ENCODE measurements at places on chromosomes 7 and 10. TPM values are rescaled to one million over a fixed set of nuclear protein-coding genes. Genes with fewer than 3 reads are reported as not detected.

DNA sequence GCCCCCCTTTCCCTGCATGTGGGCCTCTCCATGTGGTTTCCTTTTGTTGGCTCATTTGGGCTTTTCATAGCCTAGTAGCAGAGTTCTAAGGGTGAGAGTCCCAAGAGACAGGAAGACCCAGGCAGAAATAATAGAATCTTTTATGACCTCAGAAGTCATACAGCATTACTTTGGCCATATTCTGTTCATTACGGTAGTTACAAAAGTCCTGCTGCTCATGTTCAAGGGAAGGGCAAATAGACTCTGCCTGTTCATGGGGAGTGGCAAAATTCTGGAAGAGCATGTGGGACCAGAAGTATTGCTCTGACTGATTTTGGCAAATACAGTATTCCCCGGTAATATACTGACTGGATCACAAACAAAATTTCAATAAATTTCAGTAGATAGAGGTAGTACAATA, 910.3 kb downstream of the LRMDA start:
- no peak for DNase-seq

DNA sequence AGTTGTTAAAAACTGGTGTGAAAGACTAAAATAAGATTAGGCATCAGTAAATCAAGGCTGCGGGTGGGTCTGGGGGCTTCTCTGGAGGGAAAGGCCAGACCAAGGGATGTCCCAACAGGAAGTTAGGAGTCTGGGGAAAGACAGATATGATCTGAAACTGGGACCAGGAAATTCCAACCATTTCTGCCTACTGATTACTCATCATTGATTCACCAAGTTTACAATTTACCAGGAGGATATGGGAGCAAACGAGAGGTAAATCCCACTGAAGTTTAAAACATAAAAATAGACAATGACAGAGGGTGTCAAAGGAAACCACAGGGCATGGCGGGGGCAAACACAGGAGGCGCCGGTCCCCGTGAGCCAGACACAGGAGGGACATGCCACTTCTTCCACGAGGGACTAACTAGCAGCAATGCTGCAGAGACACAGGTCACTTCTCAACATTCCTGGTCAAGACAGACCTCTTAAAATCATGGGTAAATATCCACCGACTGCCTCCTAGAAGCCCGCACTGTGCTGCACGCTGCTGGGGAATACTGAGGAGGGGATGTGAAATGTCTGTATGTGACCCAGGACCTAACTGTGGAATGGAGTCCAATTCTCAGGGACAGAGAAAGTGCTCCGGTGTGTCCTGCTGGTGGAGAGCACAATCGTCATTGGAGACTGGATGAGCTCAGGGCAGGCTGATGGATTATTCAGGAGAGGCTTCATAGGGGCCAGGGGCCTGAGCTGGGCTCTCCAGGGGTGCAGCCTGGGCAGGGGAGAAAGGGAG, 153.4 kb upstream of the KLF14 start:
- no peak for DNase-seq

DNA sequence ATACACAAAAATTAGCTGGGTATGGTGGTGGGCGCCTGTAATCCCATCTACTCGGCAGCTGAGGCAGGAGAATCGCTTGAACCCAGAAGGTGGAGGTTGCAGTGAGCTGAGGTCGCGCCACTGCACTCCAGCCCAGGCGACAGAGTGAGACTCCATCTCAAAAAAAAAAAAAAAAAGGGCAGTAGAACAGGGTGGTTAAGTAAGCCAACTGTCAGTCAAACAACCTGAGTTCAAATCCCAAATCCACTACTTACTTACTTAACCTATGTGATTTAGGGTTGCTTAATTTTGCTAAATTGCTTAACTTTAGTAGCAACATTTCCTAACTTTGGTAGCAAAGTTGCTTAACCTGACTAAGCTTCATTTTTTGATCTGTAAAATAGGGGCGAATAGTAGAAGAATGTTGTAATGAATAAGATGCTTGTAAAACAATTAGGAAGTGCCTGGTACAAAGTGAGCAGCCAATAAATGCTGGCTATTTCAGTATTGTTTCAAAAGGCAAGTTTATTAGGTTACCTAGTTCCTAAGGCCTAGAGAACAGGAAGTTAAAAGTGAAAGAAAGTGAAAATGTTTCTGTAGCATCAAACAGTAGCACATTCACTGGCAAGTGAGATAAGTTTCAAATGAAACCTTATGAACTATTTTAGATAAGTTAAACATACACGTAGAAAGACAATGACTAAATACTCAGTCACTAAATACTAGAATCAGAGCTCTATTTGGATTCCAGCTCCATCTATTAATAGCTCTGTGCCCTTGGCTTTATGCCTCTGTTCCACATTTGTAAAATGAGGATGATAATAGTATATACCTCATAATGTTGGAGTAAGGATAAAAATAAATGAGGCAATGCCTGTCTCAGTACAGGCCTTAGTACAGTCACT, 64.3 kb downstream of the HOXA1 start:
- DNase-seq: no peak

Gene TAC1
- not detected for polyA plus RNA-seq

GRCh38 chr7:2120841-2121830, 111.6 kb downstream of the MAD1L1 start:
- DNase-seq: peak; percentile 77

DNA sequence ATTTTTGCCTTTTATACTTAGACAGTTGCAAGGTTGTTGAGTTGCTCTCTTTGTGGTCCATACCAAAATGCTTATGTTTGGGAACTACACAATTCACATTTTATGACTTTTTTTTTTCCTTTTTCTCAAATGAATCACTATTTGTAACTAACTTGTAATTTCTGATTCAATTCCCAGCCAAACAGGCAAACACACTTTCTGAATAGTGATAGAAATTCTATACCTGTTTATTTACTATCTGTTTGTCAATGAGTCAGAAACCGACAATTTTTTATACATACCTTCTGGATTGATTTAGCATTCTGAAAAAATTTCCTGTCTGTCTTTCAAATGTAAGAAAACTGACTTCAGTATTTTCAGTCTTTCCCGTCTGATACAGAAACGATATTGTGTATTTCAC, 69.1 kb downstream of the MBL2 start:
- DNase-seq: no peak
